Trophoblast cell (in vitro differentiated cells and primary cell): ENCODE measurements at places on chromosomes 3 and 15.

GRCh38 chr3:189096092-189096491, 75.7 kb upstream of the TPRG1 start:
- no peak for DNase-seq

DNA sequence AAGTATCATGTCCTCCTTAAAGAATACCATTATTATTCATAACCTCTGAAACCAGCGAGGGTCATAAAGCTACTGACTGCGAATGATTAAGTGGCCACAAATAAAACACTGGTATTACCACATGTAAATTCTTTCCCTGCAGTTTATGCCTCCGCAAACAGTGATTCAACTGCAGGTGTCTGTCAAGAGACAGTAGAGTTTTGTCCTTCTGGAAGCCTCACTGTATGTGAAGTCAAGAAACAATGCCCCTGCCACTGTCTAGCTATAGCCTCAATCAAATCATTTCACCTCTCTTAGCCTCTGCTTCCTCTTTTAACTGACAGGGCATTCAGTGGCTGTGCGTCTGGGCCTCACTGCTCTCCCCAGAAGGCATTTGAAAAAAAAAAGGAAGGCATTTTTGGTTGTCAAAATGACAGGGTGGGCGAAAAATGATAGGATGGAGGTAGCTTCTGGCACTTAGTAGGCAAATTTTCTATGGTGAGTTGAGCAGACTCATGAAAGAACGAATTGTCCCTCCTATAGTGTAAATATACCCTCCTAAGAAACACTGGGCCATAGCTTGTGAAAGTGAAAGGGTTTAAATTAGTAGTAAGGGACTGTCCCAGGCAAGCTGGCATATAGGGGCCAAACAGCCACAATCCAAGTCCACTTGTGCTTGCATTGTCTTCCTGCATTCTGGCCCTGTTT, 66.7 kb downstream of the FILIP1L start:
- no peak for DNase-seq

DNA sequence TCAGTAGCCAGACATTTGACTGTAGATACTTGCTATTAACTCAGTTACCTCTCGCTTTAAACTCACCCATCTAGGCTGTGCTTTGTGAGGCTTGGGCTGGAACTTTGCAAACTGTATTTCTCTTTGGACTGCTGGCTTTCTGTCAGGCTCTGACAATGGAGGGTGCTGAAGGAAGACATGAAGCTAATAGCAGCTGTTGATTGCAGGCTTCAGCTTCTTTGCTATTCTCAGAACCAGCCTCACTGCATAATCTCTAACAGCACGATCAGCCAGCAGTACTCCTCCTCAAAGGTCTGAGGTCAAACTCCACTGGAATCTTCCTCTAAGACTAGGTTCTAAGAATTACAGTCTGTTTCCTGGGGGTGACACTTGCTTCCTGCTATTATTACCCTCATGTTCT, 295.6 kb downstream of the ZBBX start:
- no peak for DNase-seq

- DNase-seq: no peak
These were observed 8.1 kb downstream of the RAD18 start for GRCh38 chr3:8954938-8955763.

DNA sequence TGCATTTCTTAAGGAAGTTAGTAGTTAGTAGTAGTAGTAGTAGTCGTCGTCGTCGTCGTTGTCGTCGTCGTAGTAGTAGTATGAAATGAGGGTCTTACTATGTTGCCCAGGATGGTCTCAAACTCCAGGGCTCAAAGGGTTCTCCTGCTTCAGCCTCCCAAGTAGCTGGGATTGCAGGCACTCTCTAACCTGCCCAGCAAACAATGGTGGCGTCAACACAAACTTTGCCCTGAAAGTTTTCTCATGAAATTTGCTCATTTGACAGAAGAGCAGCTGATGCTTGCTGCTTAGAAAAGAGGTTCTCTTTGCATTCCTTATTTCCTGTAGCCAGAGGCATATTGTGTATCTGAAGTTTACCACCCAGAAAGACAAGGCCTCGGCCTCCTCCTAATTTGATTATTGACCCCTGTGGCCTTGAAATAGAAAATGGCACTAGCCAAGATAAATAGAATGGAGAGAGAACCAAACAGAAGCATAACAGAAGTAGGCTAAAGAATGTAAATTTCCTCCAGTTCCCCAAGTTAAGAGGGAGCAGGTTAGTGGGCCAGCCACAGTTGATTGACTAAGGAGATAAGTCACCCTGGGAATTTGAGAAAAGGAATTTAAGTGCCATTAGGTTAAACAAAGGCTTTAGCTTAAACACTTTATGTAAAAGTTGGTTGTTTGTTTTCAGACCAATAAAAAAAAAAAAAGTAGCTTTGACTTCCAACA, 166.2 kb upstream of the ROBO2 start:
- DNase-seq: no peak

DNA sequence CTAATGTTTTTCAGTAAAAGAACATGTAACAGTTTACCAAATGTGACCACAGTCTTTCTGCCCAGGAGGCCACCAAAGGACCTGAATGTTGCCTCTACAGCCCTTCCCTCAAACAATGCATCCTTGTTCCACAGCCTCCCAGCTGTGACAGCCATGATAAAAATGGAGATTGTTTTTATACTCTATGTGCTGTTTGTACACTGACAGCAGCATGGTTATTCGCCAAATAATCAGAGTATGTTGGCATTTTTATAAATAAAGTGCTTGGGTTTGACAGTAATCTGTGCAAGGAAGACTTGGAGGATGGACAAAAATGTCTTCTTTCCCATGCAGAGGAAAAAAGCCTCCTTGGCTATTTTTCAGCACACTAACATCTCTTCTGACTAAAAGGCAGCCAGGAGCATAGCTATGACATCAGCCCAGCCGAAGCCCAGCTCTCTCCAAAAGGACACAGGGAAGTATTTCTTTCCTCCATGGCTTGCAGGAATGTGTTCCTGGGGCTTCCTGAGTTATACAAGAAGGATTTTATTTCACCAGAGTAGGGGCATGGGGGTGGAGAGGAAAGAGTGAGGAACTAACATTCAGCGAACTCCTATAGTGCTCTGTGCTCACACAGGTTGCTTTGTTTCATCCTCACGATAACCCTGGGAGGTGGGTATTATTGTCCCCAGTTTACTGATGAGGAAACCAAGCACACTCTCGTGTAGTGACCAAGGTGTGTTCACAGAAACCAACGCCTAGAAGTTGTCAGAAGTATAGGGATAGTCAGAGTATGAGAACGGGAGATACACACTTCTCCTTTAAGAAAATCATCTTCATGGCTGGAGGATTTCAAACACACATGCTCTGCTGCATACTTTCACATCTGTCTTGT, 339.7 kb downstream of the MECOM start:
- DNase-seq: peak; percentile 84

DNA sequence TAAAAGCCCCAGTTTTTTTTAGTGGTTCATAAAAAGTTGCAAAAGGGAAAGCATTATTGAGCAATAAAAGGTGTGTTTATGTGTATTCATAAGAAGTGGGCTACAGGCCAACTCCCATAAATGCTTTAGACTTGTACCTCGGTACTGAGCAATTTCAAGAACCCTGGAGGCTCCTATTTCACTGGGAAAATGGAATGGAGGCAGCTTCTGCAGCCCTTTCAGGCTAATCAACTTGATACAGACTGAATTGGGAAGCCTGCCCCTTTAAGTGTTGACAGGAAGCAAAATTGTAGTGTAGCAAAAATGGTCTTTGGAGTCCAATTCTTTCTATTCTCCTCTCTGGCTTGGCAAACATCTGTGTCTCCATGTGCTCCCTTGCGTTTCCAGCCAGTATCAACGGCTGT, 118.8 kb downstream of the ECT2 start:
- no peak for DNase-seq

- DNase-seq: peak; percentile 37
These were observed 27.3 kb downstream of the PTPN23 start for GRCh38 chr3:47407896-47408838.

- peak; percentile 20 for DNase-seq
These were observed 136.0 kb upstream of the PTPRG start for GRCh38 chr3:61425356-61425755.

DNA sequence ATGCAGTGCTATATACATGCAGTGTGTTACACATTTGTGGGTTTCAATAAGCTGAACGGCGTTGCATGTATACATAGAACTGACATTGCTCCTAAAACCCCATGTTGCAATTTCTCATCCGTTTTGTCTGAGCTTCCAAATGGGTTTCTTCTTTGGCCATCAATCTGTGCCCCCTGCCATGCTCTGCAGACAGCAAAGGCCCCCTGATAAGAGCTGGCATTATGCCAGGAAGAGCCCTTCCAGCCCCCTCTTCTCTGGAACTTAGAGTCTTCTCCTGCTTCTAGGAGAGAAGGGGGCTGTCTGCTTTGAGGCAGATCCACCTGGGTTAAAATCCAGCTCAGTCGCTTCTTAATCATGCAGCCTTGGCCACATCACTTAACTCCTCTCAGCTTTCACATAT, 254.0 kb downstream of the SLCO3A1 start:
- no peak for DNase-seq

GRCh38 chr3:119774444-119774843, 7.5 kb upstream of the NR1I2 start:
- no peak for DNase-seq

GRCh38 chr3:115834068-115834467, 210.8 kb downstream of the GAP43 start:
- no peak for DNase-seq

GRCh38 chr3:104279617-104280016, 1087.1 kb upstream of the ALCAM start:
- DNase-seq: no peak

DNA sequence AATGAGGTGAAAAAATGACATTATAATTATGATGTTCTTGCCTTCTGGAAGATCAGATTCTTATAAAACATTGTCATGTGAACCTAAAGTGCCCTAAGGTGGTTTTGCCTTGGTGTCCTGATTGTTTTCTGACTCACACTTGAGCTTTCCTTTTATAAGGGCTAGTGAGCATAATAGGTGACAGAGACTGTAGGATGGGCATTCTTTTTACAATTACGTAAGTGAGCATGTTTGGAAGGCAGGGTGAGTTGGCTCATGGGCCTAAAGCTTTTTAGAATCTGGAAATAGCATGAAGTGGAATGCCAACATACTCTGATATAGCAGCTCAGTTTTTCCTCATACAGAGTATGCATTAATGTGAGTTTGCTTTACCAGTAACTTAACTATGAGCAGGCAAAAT, 41.2 kb downstream of the CRYBG3 start:
- DNase-seq: peak; percentile 84

- DNase-seq: no peak
These were observed 84.8 kb upstream of the LINGO1 start for GRCh38 chr15:77717333-77717990.

- DNase-seq: no peak
These were observed 162.3 kb upstream of the NR2E3 start for GRCh38 chr15:71648095-71648494.

DNA sequence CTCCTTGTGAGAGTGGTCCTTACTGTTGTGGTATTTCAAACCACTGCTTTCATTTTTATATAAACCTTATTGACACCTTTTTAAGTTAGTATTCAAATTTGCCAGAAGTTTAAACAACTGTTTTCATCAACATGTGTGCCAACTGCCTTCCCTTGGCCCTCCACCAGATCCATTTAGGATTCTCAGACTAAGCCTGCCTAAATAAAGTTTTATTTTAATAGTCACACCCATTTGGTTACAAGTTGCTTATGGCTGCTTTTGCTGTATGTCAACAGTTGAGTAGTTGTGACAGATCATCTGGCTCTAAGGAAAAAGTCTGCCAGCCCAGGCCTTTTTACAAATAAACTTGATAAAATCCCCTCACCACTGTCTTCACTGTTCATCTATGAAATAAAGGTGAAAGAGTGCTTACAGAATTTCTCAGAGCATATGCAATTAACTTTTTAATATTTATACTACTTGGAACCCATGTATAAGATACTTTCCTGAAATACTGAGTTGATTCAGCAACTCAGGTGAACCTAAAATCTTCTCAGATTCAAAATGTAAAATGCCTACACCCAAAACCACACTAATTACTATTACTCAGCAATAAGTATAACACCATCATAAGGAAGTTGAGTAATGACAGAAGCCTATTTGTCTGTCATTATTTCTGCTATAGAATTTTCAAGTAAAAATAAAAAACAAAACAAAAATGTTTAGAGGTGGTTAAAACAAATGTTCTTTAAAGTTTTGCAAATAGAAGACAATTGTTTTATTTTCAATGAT, 35.1 kb downstream of the PEAK1 start:
- no peak for DNase-seq

DNA sequence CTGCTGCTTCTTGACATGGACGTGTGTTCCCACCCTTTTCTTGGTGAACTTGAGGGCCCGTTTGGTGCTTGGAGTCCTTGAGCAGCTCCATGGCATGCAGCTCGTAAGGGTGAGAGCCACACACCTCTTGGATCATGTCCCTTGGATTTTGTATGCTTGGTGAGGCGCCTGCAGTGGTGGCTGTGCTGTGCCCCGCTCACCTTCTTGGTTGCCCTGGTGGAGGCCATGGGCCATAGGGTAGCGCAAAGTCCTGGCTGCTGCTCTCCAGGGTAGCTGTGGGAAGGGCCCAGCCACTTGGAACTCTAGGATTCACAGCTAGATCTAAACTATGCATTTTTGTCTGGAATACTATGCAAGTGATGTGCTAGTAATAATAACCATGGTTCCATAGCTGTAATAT, 26.7 kb upstream of the DPPA4 start:
- DNase-seq: no peak

- peak; percentile 4 for DNase-seq
These were observed 458.1 kb downstream of the DIPK2A start for GRCh38 chr3:144429719-144430121.

DNA sequence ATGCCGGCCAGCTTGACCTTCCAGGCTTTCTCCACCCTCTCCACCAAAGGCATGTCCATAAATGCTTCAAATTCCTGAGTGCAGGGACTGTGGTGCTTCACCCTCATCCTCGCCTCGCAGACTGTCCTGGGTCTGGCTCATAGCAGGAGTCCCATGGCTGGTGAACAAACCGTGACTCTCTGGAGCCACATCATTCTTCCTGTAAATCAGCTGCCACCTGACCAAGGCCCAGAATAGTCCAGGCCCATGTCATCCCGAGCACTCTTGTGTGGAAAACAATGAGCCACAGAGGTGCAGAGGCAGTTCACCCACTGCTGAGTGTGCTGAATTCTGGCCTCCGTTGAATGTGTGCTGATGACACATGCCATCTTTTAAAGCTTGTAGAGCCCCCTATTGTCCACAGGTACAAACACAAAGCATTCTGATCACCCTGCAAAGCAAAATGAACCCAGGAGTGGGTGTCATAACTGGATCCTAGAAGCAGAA, 68.6 kb downstream of the ABHD5 start:
- DNase-seq: peak; percentile 61

DNA sequence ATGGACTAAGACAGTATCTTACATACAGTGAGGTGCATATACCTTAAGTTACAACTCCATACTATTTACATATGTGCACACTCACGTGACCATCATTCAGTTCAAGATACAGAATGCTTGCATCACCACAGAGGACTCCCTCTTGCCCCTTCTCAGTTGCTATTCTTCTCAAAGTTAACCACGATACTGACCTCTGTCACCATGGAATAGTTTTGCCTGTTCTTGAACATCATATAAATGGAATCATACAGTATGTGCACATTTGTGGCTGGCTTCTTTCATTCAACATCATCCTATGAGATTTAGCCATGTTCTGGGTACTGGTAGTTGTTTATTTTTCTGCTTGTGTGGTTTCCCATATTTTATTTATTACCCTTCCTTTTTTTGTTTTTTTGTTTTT, 10.4 kb upstream of the ZSCAN2 start:
- DNase-seq: no peak

GRCh38 chr3:152299249-152299976, 30.7 kb downstream of the MBNL1 start:
- no peak for DNase-seq
